GM20000 (cell line): ENCODE measurements at places on chromosomes 12 and 14.

GRCh38 chr14:71411738-71412137 lies 504.5 kb downstream of the PCNX1 start:
- DNase-seq: no peak

DNA sequence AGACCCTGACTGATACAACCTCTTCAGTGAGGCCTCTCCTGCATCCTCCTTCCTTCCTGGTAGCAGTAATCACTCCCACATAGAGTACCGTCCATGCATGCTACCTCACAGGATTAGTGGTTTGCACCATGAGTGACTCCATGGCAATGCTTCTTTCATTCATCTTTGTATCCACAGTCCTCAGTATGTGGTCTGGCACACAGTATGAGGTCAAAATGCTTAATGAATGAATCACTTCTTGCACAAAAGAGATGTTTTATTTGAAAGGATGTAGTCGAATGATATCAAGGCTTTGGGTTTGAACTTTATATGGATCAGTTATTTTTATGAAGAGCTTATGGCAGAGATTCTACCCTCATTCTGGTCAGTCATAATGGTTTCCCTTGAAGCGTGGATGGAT lies 42.2 kb downstream of the KCNA5 start:
- DNase-seq: no peak

DNA sequence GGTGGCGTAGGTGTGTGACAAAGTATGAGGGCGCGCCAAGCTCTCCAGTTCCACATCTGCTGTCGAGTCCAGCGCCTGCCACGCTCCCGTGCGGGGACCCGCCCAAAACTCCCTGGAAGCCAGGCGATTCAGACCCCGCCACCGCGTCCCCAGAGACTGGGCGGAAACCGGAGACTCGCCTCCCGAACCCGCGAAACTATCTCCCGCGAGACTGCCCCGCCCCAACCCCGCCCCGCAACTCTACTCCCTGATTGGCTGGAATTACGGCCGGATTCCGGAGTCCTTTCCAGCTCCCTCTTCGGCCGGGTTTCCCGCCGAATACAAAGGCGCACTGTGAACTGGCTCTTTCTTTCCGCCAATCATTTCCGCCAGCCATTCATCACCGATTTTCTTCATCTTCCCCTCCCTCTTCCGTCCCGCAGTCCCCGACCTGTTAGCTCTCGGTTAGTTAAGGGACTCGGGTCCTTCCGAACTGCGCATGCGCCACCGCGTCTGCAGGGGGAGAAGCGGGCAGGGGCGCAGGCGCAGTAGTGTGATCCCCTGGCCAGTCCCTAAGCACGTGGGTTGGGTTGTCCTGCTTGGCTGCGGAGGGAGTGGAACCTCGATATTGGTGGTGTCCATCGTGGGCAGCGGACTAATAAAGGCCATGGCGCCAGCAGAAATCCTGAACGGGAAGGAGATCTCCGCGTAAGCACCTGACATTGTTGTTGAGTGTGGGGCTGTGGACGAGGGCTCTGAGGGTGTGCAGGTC lies at the start of gene MTHFD1:
MTHFD1 (plus strand) TSS at position 572 of the 751 bp plus-strand sequence; CDS start at position 647, 75 bp downstream.
- peak; percentile 94 for DNase-seq

GRCh38 chr12:109288571-109288970 lies 20.5 kb downstream of the FOXN4 start:
- no peak for DNase-seq

- no peak for DNase-seq
Observed at GRCh38 chr12:2354151-2354991, 301.6 kb downstream of the CACNA1C start.

DNA sequence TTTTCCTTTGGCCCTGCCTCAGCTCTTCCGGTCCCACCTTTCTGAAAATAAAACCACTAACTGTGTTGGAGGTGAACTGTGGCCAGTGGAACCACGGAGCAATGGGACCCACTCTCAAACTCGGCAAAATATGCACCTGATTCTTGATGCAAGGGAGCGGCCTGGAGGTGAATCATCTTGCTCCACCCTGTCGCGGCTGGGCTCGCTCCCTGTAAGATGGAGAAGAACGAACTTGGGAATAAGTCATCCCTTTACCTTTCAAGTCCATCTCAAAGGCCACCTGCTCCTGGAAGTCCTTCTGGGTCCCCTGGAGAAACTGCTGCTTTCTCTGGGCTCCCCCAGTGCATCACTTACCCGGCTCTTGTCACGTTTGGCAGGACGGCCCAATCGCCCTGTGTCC lies 309.9 kb downstream of the BCL11B start:
- DNase-seq: no peak

DNA sequence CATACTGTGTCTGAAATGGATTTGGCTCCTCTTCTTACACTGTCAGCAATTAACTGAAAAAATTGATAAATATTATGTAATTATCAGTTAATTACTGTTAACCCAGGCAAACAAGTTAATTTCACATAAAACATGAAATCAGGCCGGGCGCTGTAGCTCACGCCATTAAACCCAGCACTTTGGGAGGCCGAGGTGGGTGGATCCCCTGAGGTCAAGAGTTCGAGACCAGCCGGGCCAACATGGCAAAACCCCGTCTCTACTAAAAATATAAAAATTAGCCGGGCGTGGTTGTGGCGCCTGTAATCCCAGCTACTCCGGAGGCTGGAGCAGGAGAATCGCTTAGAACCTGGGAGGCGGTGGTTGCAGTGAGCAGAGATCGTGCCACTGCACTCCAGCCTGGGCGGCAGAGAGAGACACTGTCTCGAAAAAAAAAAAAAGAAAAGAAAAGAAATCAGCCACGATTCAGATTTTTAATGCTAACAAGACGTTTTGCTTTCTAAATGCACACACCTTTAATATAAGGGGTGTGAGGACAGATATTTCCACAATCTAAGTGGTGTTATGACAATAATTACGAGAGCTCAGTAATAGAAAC lies 473 bp upstream of the TMEM19 start:
- no peak for DNase-seq

GRCh38 chr14:67538501-67538900 lies 5.4 kb downstream of the PLEKHH1 start:
- no peak for DNase-seq

GRCh38 chr12:3966376-3966775 lies 93.2 kb upstream of the PARP11 start:
- no peak for DNase-seq

GRCh38 chr12:29782871-29783772 lies 620 bp downstream of the TMTC1 start:
- peak; percentile 17 for DNase-seq

GRCh38 chr14:98705871-98706300 lies 566.1 kb downstream of the BCL11B start:
- no peak for DNase-seq

DNA sequence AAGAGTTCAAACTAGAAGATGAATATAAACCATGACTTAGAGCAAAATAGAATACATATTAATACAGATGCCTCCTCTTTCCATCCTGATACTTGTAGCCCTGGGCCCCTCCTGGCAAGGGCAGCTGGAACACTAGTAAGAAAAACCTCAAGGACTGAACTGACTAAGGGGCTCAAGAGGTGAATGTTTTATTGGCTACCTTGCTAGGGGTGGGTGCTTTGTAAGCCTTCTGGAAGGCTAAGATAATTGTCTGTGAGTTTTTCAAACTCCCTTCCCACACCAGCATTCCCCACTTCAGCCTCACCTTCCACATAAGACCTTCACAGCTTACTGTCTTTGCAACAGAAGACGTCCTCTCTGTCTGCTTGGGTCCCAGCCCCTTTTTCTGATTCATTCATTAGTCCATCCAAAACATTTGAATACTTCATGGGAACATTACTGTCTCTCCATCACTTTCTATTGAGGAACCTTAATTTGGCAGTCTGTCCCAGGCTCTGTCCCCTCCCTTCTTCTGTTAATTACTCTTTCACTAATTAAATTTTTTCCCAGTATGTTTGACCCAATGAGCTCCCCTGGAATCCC lies 1.1 kb upstream of the MARCHF9 start:
- no peak for DNase-seq

GRCh38 chr12:2341051-2341751 lies 288.4 kb downstream of the CACNA1C start:
- DNase-seq: no peak

DNA sequence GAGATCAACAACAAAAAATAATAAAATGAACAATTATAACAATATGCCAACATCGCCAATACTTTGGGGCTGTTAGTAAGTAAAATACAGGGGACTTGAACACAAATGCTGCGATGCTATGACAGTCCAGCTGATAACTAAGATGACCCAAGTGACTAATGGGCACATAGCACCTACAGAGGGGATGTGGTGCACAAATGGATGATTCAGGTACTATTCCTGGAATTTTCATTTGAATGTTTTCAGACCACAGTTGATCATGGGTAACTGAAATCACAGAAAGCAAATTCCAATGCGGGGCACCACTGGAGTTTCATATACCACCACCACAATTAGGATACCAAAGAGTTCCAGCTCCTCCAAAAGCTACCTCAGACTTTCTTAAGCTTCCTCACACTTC lies 82.9 kb downstream of the RCOR1 start:
- DNase-seq: no peak

GRCh38 chr12:2654741-2655140 lies 140.0 kb upstream of the FKBP4 start:
- no peak for DNase-seq

- DNase-seq: no peak
Observed at GRCh38 chr12:131137836-131138637, 184.3 kb downstream of the ADGRD1 start.

- no peak for DNase-seq
Observed at GRCh38 chr12:96108321-96108720, 72.9 kb upstream of the LTA4H start.

DNA sequence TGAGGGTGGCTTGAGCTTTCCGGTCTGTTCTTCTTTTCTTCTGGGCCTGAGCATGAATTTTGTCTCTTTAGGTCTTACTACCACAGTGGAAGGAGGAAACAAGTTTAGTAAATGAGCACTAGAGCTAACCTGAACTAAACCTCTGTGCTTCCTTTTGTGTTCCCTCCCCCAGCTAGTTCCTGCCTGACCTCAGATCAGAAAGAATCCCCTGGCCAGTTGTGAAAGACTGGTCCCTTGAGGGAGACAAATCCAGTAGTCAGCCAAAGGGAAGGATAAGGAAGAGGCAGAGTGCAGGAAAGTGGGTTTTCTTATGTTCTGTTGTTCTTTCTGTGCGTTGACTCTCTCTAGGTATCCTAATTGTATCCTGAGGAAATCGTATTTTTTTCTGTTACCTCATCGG lies 17.5 kb downstream of the ZNF664 start:
- no peak for DNase-seq

GRCh38 chr14:54881761-54882401 lies 20.7 kb downstream of the GCH1 start:
- DNase-seq: peak; percentile 32

DNA sequence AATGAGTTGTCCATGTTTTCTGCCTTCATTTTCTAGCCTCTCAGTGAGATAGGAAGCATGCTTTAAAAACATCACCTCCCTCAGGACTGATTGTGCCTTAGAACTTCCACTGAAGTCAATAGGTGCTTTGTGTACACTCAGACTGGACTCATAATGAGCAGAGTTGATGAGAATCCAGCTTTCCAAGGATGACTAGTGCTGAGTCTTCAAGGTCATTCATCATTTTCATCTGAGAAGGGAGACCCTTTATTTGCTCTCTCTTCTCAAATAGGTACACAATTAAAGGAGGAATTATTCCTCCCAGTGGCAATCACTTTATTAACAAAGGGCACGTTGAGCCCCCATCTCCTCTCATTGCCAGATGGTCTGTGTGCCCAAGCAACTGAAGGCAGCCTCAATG lies 210.9 kb upstream of the PRKD1 start:
- no peak for DNase-seq

- DNase-seq: peak; percentile 79
Observed at GRCh38 chr12:106249411-106250135, 1.8 kb upstream of the CKAP4 start.

DNA sequence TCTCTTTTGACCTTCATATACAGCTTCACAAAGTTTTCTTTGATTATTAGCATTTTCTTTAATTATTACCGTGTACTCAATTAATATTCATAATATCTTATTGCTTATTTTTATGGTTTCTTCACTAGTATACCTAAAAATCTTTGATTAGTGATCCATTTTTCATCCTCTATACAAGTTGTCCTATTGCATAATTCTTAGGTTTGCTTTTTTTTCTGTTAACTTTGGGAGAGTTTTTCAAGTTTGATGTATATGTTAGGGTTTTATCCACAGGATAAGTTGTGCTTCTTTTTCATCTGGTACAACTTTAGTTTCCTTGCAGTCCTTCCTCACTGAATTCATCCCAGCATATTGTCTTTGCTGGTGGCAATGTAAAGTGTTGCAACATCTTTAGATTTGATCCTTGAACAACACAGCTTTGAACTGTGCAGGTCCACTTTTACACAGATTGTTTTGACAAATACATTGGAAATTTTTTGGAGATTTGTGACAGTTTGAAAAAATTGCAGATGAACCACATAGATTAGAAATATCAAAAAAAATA lies 88.6 kb upstream of the NAV3 start:
- DNase-seq: no peak

GRCh38 chr14:90024910-90025309 lies 36.9 kb upstream of the KCNK13 start:
- no peak for DNase-seq

DNA sequence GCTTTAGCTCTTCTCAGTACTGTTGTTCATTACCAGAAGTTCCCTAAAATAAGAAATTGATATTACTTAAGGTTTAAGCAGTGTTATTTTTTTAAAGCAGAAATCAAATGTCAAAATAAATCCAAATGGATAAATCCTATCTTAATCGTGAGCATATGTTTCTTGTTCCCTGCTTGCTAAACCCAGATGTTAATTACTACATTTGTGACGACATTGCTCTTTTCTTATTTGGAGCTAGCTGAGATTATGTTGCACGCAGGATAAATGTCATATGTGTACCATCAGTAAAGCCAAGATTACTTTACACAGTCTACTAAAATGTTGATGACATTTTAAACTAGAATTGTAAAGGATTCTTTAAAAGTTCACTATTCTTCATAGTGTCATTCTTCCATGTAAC lies 157.5 kb downstream of the PLCZ1 start:
- DNase-seq: no peak

DNA sequence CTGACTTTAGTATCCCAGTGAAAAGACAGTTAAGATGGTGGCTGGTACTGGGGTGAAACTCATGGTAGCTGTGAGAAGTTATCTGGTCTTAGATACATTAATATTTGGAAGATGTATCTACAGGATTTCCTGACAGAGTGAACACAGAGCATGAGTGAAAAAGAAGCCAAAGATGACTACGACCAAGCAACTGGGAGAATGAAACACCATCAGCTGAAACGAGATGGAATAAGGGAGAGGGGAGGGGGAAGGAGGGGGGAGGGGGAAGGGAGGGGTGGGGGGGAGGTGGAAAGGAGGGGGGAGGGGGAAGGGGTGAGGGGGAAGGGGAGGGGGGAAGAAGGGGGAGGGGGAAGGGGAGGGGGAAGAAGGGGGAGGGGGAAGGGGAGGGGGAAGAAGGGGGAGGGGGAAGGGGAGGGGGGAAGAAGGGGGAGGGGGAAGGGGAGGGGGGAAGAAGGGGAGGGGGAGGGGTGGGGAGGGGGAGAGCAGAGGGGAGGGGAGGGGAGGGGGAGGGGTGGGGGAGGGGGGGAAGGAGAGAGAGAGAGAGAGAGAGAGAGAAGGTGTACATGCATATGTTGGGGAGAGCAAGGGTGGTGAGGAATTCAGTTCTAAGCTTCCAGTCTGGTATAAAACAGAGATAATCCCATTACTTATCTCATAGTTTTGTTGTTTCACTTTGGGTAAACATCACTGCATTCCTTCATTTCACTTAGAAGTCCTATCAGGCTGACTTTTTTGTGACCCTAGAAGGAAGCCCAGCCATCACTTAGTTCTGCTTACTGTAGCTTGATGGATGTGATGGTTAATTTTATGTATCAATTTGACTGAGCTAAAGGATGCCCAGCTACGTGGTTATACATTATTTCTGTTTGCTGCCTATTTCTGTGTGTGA lies 73.9 kb downstream of the SPPL3 start:
- no peak for DNase-seq

- DNase-seq: no peak
Observed at GRCh38 chr14:79660053-79660939, 551.0 kb downstream of the DIO2 start.
